ENCODE measurements at places on chromosomes 12 and 14.

DNA sequence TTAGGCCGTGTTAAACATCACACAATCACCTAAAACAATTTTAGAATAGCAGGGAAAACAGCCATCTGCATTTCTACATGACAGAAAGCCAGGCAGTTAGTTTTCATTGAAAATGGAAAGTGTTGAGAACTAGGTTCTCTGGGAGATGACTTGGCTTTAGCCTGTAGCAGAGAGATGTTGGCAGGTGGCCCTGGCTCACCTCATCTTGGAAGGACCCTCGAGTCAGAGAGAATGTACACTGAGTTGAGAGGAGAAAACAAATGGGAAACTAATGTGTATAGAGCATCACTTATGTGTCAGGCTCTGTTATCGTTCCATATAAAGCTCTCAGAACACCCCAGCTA is 51.9 kb downstream of the SUSD6 start:
- DNase-seq, result no peak

DNA sequence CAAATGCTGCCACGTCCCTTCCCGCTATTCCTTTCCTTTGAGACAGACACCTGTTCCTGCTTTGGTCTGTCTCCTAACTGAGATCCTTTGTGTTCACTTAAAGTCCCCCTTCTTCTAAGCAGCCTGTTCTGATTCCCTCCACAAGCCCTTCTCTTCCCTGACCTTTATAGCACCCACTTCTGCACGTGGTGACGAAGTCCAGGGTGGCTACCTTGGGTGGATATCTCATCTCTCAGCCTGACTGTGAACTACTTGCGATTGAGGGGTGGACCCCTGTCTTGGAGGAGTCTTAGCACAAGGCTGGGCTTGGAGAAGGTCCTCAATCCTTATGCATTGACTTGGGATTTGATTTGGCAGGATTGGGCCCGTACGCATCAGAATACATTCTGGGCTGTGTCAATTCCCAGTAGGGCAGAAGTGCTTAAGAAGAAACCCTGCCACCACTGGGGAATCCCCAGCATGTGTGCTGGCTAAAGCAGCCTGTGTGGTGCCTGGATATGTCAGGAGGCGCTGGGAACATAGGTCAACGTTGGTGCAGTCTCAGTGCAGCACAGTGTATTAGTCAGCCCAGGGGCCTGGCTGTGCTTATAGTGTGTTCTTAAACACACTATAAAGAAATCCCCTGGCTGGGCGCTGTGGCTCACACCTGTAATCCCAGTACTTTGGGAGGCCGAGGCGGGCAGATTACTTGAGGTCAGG is 23.6 kb downstream of the KRT80 start:
- no peak for DNase-seq

DNA sequence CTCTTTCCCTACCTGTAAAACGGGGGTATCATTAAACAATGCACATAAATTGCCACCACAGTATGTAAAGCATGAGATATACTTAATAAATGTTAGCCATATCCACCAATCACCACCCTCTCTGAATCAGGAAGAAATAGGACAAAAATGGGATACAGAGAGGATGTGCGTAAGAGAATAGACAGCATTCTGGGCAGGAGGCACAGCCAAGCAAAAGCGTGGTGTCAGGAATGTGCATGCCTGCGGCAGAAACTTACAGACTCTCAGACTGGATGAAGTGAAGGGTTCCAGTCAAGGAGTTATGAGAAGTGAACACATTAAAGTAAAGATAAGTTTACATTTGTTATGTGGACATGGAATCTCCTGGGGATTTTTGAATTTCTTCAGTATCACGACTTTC is 121.7 kb upstream of the MDM1 start:
- DNase-seq, result no peak

GRCh38 chr12:10554756-10555481 is 49.2 kb downstream of the EIF2S3B start:
- DNase-seq, result no peak

DNA sequence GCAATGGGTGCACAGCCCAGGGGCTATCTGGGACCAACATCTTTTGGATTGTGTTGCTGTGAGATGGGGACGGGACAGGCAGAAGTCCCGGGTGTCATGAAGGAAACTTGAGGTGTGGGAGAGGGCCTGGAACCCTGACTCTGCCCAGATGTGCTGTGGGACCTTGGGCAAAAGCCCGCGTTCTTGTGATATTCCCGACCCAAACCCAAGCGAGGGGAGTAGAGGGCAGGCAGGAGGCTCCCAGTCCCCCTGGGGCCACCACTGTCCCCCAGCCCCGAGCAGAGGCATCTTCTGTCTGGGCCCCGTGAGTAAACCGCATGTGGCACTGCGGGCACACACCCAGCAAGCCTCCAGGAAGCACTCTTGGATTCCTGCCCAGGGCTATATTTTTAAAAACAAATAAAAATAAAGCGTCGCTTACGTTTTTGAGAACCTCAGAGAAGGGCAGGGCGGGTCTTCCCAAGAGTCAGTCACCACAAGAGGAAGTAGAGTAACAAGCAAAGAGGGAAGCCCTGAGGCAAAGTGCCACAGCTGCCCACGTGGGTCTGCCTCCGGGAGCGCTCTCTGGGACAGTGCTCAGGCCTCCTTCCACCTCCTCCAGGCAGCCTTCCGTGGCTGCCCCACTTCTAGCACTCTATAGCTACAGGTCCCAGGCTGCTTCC is 39.5 kb downstream of the BEGAIN start:
- DNase-seq, result peak; percentile 20

GRCh38 chr12:55842681-55843429 is at the start of gene MMP19:
Gene MMP19 (minus strand): TSS chr12:55842936. CDS start chr12:55842830, 106 bp downstream.
- DNase-seq, result no peak

GRCh38 chr12:95321516-95322246 is 104.1 kb downstream of the VEZT start:
- no peak for DNase-seq

GRCh38 chr12:115942346-115942745 is 335.1 kb downstream of the MED13L start:
- no peak for DNase-seq

GRCh38 chr12:43285159-43285598 is 266.8 kb downstream of the ADAMTS20 start:
- no peak for DNase-seq

DNA sequence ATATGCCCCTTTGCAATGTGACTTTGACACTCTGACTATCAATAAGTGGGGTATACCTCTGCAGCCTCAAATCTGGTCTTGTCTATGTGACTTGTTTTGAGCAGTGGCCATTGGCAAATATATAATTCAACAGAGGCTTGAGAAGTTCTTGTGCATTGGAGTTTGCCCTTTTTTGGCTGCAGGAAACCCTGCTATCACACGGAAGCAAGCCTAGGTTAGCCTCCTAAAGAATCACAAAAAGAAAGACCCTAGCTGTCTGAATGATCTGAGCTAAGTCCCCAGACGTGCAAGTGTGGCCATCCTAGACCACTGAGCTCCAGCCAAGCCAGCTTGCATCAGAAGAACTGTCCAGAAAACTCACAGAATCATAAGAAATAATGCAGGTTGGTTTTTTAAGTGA is 31.8 kb upstream of the PARP11 start:
- no peak for DNase-seq

GRCh38 chr12:140162-140561 is 73.6 kb downstream of the IQSEC3 start:
- no peak for DNase-seq

DNA sequence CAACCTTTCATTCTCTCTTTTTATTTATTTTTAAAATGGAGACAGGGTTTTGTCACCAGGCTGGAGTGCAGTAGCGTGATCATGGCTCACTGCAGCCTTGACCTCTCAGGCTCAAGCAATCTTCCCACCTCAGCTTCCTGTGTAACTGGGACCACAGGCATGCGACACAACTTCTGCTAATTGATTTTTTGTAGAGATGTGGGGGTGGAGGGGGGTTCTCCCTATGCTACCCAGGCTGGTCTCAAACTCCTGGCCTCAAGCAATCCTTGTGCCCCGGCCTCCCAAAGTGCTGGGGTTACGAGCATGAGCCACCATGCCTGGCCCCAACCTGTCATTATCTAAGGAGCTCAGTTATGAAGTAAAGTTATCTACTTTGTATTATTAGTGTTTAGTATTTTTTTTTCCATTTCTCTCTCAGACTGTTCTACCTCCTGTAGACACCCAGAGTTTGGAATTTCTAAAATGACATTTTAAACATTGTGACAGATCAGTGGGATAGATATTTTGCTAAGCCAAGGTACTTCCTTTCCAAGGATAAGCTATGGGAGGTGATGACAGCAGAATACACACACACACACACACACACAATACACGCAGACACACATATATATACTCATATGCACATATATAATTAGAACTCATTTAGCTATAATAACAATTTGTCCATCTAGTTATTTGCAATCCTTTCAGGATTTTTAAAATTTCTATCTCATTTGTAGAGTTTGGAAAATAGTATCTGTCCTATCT is 2.1 kb upstream of the USP44 start:
- DNase-seq, result no peak

- DNase-seq, result no peak
These were observed 256.1 kb downstream of the NAV3 start for GRCh38 chr12:78086553-78087362.

GRCh38 chr12:78120866-78121560 is 290.3 kb downstream of the NAV3 start:
- DNase-seq, result no peak

DNA sequence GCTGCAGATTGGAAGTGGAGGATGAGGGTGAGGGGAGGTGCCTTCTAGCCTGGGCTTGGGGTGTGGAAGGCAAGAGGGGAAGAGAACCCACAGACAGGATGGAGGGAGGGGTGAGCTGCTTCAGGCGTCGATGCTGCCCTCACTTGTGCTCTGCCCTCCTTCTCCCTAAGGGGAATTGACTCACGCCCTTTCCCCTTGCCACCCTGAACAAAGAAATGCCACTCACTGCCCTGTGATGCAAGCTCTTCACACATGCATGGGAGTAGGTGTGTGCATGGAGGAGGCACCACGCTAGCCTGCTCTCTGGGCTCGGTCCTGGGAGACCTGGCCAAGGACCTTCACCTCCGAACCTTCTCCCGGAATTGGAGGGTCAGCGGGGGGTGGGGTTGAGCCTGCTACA is 35.7 kb upstream of the PRMT8 start:
- DNase-seq, result no peak

DNA sequence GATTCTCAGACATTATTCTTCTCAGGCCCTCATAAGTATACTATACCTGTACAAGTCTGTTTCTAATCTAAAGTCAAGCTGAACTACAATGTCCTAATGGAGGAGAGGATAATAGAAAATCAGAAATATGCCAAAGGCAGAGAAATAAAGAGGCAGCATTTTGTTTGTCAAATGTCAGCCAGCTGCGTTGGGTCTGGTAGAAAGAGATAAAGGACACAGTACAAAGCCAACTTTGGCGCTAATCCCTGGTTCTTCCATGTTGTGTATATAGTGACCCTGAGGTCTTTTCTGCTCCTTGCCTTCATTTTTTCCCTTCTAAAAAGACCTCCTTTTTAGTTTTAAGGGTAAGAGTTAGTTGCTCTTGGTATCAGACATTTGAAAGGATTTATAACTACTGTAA is 103.1 kb downstream of the PRICKLE1 start:
- no peak for DNase-seq

DNA sequence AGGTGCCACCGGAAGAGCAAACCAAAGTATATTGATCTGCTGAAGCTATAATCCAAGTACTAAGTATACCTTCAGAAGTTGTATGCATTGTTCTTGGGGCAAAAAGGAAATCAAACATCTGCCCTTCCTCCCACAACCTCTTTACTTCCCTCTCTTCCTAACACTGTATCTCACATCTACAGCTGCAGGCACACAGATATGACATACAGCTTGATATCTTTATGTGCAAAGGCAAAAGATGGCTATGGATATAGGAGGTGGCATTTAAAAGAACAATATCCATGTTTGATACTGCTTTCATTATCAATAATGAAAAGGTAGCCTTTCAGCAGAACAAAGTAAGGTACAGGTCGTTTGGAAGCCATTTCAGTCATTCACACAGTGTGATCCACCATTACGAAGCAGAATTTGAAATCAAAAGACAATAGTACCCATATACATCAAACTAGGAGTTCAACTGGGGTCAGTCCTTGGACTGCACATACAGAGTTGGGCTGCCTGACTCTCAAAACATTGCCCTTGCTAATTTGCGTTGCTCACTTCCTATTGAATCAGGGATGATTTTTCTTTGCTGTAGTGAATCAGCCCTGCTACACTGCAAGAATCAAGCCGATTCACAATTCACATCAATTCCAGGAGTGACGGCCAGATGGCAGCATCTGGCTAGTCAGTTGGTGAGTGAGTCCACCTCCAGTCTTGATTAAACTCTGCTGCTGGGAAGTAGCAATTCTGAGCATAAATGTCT is 8.9 kb downstream of the ANG start:
- DNase-seq, result peak; percentile 25

DNA sequence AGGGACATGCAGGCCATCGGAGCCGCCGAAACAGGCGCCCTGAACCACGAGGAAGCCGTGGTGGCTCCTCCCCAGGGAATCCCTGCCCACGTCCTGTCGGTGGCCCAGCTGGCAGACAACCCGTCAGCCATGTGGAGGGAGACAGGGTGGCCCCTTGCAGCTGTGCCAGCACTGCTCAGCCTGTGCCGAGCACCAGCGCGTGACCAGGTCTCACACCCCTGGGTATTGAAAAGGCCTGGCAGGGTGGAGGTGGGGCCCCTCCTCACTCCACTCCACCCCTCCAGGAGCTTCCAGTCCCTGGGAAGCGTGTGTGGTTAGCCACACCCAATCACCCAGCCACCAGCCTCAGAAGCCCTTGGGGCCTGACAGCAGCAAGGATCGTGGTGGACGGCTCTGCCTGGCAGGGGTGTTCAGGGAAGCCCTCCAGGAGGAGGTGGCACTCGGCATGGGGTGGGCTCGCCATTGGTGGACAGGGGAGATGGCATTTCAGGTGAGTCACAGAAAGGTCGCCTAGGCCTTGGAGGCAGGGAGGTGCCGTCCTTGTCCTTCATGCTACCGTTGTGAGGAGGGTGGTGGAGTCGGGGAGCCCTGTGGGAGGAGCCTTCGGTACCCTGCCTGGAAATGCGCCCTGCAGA is 12.3 kb upstream of the DLK1 start:
- DNase-seq, result no peak

GRCh38 chr14:99235582-99236320 is 36.2 kb downstream of the BCL11B start:
- no peak for DNase-seq

- no peak for DNase-seq
These were observed 25.5 kb upstream of the NPFF start for GRCh38 chr12:53532524-53533445.

- no peak for DNase-seq
These were observed 28.2 kb downstream of the HIGD1C start for GRCh38 chr12:50980545-50980944.

DNA sequence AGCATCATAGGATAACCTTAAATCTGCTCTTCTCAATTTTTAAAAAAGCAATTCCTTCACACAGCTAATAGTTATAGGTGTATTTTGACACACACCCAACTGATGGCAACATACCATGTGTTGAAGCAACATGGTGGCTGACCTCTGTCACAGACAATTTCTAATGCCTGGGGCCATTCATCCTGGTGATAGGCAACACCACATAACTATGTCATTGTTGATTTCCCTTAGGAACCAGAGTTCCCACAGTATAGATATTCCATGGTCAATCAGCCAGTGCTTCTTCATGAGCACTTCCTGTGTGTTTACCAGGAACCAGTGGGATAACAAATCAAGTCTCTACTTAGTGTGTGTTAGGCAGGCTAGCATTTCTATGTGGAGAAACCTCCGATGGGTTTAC is 88.3 kb downstream of the FIGNL2 start:
- no peak for DNase-seq
